ENCODE measurements at places on chromosomes 13 and 19. TPM values are rescaled to one million over a fixed set of nuclear protein-coding genes. Genes with fewer than 3 reads are reported as not detected.

Gene GFY
- not detected for total RNA-seq

Gene OR4F17
- total RNA-seq = not detected

Gene PRKCG
- 0.28 TPM for total RNA-seq

Gene FGF21
- not detected for total RNA-seq

Gene PPP1R12C
- 97.6 TPM for total RNA-seq

Gene PSG11
- total RNA-seq = not detected

Gene PCSK4
- 6.1 TPM for total RNA-seq

Gene PINLYP
- 1.1 TPM for total RNA-seq

Data from CD8-positive, alpha-beta T cell (primary cell).